IPS DF 19.7 (cell line): ENCODE measurements at places on chromosomes 1 and 21.

GRCh38 chr21:29080454-29080941 lies 7.0 kb upstream of the CCT8 start:
- no peak for DNase-seq

GRCh38 chr1:220457957-220458609 lies 69.9 kb upstream of the MARK1 start:
- no peak for DNase-seq

GRCh38 chr1:161000736-161001480 lies 20.0 kb downstream of the F11R start:
- no peak for DNase-seq

GRCh38 chr1:245800901-245801605 lies 646.3 kb downstream of the KIF26B start:
- DNase-seq = no peak

DNA sequence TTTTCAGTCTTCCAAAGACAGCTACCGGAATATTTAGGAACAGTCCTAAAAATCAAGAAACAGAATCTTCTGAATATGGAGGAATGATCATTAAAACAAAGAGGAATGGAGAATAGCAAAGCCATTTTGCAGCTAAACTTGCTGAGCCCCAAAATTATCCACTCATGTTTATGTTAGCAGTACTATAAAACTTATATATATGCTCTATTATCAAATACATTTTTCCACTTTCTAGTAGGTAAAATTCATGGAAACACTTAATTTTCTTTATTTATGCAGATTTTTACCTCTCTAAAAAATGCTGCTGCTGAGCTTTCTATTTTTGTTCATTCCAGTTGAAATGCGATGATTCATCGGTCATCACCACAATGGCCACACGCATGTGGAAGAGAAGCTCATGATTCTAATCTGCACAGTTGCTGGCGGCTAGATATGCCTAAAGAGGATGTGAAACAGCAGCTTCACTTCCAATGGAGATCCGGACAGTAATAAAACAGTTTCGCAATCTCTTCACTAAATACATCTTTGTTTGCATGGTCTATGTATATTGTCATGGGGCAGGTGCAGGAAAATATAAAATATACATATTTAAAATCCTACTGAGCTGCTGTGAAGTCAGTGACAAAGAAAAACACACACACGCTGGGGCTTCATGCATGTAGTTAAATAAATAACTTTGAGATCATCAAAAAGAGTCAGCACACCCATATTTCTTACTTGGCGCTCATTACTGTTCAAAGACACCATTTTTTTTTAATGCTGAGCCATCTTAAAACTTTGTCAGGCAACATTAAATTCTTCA lies 292.2 kb downstream of the SMYD3 start:
- DNase-seq = no peak

GRCh38 chr1:30856260-30856790 lies 52.2 kb downstream of the SDC3 start:
- no peak for DNase-seq
